Thymus (tissue), 14 donors: ENCODE measurements at places on chromosomes 16 and 17. TPM values are rescaled to one million over a fixed set of nuclear protein-coding genes. Genes with fewer than 3 reads are reported as not detected.

GRCh38 chr17:15175356-15175755 is 89.8 kb downstream of the PMP22 start:
- DNase-seq = no peak

DNA sequence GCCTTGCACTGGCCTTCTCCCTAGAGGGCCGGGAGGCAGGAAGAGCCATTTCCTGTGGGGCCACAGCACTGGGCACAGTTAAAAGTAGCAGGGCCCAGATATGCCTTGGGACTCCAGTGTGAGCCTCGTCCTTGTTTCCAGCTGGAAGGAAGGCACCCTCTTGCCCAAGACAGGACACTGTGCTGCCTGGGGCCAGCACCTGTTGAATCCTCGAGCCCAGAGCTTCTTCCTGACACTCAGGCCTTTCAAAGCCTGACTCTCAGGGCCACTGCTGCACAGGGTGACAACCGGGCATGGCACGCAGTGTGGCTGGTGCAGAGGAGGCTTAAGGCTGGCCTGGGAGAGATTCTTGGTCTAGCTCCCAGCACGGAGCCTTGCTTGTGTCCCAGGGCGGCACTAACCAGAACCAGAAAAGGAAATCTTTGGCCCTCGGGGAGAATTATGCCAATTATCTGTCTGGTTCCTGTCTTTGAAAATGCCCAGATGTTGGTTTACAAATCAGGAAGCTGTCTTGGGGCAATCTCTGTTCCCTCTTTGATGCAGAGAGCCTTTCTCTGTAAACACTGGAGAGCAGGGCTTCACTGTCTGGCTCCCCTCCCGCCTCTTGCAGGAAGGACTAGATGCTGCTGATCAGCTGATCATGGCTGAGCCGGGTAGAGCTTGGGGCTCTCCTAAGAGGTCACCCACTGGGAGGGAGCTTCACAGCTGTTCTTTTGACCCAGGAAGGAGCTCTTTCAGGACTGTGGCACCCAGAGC is 11.1 kb downstream of the LDHD start:
- no peak for DNase-seq

GRCh38 chr17:61196302-61196704 is 203.3 kb upstream of the TBX2 start:
- no peak for DNase-seq

DNA sequence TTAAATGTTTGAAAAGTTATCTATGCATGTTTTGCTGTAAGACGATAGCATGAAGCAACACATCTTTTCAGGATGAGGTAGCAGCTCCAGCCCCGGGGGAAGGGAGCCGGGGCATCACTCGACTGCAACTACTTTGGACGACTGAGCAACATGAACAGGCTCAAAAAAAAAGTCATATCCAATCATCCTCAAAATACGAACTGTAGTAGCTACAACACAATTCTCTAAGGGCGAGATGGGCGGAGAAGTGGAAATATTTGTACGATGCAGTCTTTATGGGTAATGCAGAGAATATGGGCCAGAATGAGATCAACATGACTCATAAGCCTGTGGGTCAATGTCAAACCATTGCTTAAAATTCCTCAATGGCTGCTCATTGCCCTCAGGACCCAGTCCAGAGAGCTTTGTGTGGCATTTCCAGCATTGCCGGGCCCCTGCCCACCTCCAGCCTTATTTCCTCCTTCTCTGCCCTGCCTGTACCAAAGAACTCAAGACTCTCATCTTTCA is 17.7 kb upstream of the SMURF2 start:
- no peak for DNase-seq

- peak; percentile 72 for DNase-seq
Measured at GRCh38 chr17:31842195-31843069, 16.6 kb downstream of the COPRS start.

Gene KRTAP9-4
- total RNA-seq = not detected

Gene ESRP2
- total RNA-seq = 10.1 TPM

Gene SREBF1
- total RNA-seq = 18.1 TPM

DNA sequence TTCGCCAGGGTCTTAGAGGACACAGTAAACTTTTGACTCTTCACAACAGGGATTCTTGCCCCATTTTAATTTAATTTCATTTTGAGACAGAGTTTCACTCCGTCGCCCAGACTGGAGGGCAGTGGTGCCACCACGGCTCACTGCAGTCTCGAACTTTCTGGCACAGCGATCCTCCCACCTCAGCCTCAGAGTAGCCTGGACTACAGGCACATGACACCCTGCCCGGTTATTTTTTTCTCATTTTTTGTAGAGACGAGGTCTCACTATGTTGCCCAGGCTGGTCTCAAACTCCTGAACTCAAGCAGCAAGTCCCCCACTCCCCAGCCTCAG is 329 bp upstream of the NLE1 start:
- no peak for DNase-seq

GRCh38 chr16:20807862-20808261 is 1.5 kb downstream of the REXO5 start:
- DNase-seq = no peak

Gene TRPV3
- 0.38 TPM for total RNA-seq

DNA sequence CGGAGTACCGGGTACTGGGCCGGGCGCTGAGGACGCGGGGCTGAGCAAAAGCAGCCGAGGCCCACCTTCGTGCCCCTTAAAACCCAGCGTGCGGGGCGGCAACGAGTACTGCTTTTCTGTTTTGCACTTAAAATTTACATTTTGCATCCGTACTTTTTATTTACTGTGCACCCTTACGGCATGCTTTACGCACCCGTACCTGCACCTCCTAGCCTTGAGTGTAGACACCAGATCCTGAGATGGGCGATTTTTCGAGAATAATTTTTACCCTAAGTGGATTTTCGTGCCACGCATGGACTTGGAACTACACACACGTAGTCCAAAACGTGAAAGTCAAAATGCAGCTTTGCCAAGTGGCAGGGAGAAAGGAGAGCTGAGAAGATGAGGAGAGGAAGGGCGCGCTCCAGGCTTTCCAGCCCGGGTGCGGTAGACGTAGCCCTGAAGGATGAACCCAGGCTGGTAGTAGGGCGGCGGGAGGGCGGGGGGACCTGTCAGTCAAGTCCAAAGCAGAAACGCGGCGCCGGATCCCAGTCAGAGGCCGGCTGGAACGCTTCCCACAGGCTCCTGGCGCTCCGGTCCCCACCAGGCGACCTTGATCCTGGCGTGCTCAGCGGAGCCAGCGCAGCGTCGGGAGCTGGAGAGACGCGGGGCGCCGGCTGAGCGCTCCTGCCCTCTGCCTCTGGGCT is 1.2 kb upstream of the CBLN1 start:
- no peak for DNase-seq

- no peak for DNase-seq
Measured at GRCh38 chr17:28177351-28177750, 134.9 kb downstream of the NLK start.

GRCh38 chr17:58818654-58819053 is 63.0 kb downstream of the PPM1E start:
- no peak for DNase-seq

- DNase-seq = no peak
Measured at GRCh38 chr16:75011634-75012307, 12.9 kb downstream of the ZNRF1 start.

GRCh38 chr17:40432864-40433528 is 10.3 kb upstream of the IGFBP4 start:
- no peak for DNase-seq

Gene VTN
- total RNA-seq = 0.09 TPM

DNA sequence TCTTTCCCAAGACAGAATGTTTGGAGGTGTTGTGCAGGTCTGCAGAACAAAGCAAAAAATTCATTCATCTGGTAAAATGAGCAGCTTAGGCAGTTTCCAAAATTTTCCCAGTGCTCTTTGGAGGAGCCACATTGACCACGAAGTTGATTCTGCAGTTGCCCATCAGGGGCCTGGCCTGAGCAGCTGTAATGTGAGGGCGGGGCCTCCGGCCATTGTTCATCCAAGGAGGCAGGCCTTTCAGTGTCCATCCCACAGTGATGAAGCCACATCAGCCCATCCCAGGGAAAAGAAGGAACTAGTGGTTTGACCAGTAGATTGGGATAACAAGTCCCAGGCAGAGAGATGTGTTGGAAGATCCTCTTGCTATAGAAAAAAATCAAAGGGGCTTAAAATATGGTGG is 10.1 kb downstream of the UBFD1 start:
- DNase-seq = no peak

DNA sequence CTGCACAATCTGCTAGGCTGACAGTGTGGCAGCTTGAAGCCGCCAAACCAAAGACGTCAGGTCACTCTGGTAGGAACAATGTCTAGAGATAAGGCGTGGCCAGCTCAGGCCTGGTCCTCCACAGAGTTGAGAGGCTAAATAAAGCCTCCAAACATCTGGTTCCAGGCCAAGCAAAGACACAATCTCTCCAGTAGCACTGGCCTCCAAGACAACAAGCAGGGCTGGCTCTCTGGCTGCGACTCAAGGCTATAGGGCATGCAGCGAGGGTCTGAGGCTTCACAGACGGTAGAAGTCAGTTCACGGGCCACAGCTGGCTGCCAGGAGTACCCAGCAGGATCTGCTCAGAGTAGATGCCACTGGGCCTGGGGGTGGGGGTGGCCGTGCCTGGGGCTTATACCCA is 75.6 kb downstream of the ABR start:
- no peak for DNase-seq

DNA sequence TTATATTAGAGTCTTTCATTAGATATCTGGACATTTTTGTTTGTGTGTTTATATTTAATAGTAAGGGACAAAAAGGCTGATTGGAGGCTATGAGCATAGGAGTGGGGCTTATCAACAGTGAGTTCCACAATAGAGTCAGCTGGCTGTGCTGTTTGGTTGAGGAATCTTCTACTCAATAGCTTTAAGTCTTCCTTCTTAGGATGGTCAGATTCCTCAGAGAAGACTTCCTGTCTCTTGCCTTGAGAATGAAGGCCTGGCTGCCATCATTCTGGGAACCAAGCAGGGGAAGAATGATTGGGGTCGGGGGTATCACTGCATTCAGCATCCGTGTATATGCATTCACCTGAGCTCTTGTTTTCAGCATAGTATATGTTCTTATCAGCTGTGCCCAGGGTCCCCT is 31.9 kb upstream of the ABCC11 start:
- DNase-seq = no peak

DNA sequence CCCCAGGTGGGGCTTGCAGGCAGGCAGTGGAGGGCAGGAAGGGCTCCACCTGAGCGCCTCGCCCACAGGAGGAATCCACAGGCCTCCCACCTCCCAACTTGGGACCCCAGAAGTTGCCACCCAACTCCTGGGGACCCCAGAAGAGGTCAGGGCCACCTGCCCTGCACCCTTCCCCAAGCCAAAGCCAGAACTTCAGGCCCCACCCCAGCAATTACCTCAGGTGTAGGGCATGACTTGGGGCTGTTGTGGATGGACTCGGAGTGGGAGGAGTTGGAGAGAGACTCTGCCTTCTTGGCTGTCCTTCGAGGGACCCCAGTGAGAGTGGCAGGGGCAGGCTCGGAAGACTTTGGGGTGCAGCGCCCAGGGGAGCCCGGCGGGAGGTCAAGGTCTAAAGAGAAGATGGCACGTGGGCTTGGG is 10.5 kb downstream of the TSPOAP1 start:
- no peak for DNase-seq

DNA sequence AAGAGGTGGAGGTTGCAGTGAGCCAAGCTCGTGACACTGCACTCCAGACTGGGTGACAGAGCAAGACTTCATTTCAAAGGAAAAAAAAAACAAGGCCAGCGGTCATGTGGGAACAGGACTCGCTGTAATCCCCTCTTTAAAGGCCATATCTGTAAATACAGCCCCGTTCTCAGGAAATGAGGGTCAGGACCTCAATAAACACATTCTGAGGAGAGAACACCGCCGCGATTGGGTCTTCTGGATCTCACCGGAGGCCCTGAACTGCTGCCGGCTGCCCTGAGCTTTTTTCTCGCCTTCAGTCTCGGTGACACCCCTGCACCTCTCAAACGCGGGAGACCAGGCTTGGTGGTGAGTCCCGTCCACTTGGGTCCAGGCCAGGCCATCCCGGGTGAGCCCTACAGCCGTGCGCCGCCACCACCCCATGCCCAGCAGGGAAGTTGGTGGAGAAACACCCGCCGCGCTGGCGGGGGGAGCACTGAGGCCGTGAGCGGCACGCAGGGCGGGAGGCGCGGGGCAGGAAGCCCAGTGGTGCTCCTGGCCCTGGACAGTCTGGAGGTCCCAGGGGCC is 28.4 kb downstream of the SLC25A10 start:
- no peak for DNase-seq

DNA sequence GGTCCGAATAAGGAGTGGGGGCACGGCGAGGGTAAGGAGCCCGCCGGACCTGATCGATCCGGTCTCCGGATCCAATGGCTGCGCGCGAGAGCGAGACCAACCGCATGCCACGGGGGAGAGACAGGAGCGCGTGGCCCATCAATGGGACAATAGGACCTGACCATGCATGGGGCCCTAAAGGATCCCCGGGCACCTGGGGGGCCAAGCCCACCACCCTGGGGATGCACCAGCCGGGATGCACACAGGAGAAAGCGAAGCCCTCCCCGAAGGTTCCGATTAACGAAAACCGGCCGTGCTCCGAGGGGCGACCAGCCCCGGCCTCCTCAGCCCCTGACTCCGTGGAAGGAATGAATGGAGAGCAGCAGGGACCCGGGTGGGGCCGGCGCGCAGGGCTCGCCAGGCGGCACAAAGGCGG is 525 bp downstream of the JPT1 start:
- no peak for DNase-seq

Gene PRM1
- not detected for total RNA-seq

GRCh38 chr17:42163113-42163512 is 8.3 kb upstream of the RAB5C start:
- no peak for DNase-seq

Gene CD7
- total RNA-seq = 67.9 TPM

DNA sequence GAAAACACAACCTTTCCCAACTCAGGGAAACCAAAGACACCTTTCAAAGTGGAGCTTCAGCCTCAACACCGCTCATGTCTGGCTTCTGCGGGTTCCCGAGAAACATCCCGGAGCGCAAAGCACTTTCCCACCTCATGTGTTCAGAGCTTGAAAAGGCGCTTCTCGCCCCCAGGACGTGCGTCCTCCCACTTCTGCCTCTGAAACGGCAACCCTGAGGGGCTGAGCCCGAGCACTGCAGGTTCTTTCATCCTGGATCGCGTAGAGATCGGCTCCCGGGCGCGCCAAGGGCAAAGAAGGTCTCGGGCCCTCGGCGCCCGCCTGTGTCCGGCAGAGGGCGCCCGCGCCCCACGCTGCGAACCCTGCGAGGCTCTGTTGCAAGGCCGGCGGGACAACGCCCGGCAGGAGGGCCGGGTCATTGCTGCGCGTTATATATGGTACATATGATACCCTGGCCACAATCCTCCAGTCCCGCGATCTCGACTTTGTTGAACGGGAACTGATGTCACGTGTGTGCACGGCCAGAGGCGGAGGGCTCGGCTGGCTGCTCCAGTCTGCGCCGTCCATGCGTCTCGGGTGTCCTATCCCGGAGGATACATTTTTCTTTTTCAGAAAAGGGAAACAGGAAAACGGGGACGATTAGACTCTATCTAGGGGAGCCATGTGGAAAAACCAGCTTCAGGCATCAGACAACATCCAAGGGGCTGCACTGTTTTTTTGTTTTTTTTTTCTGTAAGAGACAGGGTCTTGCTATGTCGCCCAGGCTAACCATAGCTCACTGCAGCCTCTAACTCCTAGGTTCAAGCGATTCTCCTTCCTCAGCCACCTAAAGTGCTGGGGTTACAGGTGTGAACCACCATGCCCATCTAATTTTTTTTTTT is 19.1 kb downstream of the COQ7 start:
- DNase-seq = peak; percentile 63

- no peak for DNase-seq
Measured at GRCh38 chr16:78749745-78750268, 650.4 kb downstream of the WWOX start.

GRCh38 chr16:57044931-57045693 is 47.3 kb upstream of the CPNE2 start:
- DNase-seq = no peak
